Hematopoietic multipotent progenitor cell treated with erythropoietin and hydrocortisone succinate and interleukin-3 and kit ligand, for 8 days (in vitro differentiated cells): ENCODE measurements at places on chromosomes 2 and 18.

GRCh38 chr2:176164611-176165369 is 7.7 kb downstream of the HOXD3 start:
- no peak for DNase-seq

DNA sequence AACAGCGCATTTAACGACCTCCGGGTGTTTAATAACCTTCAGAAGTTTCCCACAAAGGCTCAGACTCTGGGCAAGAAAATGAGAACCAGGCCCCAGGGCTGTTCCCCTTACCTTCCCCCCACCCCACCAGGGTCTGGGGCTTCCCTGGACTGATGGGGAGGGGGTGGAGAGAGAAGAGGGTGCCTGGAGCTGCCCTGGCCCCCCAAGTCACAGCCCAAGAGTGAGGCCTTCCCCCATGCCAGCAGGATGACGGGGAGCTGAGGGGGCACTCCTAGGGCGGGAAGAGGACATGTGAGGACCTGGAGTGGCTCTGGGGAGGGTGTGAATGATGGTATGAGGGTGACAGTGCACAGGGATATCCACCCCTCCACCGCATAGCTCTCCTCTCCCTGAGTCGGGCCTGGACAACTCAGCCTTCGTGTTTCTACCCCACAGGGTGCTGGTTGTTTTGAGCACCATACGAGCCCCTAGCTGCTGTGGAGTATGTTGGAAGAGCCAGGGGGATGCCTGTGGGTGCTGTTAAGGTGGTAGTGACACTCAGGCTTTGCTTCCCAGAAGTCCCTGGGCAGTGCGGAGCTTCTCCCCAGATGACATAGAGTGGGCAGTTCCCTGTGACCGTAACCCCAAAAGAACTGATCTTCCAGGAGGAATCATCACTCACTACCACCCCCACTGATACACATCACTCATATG is 3.9 kb downstream of the PKDCC start:
- no peak for DNase-seq

GRCh38 chr2:194550702-194551101 is 1106.3 kb upstream of the SLC39A10 start:
- no peak for DNase-seq

- DNase-seq, result no peak
Measured at GRCh38 chr2:177900082-177900481, 172.5 kb downstream of the PDE11A start.
